ENCODE measurements at places on chromosomes 7 and 10.

DNA sequence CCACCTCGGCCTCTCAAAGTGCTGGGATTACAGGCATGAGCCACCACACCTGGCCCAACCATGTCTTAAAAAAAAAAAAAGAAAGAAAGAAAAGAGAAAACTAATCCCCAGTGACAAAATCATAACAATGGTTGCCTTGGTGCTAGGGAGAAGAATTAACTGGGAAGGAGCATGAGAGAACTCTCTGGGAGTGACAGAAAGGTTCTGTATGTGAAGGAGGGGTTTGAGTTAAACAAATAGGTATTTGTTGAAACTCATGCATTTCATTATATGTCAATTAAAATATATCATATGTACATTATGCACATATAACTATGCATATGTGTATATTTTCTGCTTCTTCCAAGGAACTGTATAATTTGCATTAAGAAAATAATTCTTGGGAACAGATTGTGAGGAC, 33.3 kb downstream of the INA start:
- no peak for DNase-seq

GRCh38 chr7:43328785-43329380, 216.4 kb downstream of the HECW1 start:
- no peak for DNase-seq

DNA sequence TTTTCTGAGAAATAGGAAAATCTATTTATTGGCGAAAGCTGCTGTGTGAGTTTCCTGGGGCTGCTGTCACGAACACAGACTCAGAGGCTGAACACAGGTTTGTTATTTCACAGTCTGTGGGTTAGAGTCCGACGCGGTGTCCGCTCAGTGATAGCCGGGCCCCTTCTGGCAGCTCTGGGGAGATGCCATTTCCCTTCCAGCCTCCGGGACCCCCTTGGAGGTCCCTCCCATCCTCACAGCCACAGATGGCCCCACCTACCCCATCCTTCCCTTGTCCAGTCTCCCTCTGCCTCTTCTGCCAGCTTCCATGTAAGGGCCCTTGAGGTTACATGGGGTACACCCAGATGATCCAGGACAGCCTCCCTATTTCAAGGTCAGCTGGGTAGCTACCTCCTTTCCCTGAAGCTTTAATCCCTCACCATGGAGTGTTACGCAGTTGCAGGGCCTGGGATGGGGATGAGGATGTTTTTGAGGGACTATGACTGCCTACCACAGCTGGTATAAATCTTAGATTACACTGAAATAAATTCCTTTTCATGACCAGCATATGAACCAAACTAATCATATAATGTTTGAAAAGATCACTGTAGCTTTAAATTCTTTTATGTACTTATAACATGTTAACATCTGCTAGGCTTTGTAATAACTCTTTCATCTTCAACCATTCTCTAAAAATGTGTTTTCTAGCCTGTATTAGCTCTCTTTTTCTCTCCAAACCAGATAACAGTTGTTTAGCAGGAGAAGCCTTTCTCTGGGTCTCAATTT, 98.5 kb downstream of the WDR37 start:
- DNase-seq, result no peak

- DNase-seq, result no peak
These were observed 336.3 kb downstream of the PTPRN2 start for GRCh38 chr7:158251061-158251965.

DNA sequence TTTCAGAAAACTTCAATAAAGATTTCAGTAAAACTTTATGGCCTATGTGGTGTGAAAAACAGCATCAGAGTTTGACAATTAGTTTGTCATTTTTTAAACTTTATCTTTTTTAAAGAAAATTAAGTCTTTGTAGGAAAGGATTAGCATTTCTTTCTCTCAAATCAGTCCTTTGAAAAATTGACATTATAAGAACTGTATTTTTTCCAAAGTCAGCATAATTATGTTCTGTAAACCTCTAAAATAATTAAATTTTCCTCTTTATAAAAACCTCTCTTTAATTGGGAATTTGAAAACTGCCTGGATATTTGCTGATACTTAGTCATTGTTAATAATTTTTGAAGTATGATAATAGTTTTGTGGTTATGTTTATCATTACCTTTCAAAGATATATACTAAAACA, 226.7 kb upstream of the KAT6B start:
- DNase-seq, result no peak

- no peak for DNase-seq
These were observed 3.1 kb downstream of the MEPCE start for GRCh38 chr7:100432621-100433275.
